ENCODE measurements at places on chromosomes 3 and 15.
A peak's percentile ranks its signal among the peaks of the same experiment; 100 is the strongest.

DNA sequence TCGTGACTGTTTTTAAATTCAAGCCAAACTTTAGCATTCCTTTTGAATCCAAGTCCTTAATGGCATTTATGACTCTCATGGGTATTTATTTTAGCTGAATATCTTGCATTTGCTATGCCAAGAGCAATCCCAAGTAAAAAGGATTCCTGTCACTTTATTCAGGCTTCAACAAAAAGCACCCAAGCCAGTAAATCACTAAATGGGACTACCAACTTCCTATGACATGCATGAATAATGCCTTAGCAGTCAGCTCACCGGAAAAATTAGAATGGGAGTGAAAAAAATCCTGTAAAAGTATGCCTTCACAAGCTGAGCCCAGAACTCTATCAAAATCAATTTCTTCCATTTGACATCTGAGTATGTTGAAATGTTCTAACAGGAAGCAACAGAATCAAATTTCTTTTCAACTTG lies 1297.9 kb downstream of the ROBO2 start:
- no peak for DNase-seq

DNA sequence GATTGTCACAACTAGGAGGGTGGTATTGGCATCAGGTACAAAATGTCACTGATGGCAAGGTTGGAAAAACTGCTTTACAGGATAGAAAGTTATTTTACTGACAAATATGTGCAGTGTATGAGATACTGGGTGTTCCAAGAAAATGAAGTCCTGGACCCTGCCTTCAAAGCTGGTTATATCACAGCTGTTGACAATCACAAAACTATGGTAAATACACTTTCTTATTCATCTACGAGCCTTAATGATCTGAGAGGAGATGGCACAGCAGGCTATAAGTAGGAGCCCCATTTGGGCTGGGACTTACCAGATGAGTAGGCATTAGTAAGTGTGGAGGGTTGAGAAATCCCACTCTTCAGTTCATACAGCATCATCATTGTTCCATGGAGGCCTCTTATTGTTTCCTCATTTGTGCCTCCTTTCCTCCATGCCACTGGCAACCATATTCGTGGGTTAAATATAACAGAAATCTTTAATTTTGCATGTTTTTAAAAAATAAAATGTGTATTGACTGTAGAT lies 66.9 kb downstream of the CMTM8 start:
- no peak for DNase-seq

DNA sequence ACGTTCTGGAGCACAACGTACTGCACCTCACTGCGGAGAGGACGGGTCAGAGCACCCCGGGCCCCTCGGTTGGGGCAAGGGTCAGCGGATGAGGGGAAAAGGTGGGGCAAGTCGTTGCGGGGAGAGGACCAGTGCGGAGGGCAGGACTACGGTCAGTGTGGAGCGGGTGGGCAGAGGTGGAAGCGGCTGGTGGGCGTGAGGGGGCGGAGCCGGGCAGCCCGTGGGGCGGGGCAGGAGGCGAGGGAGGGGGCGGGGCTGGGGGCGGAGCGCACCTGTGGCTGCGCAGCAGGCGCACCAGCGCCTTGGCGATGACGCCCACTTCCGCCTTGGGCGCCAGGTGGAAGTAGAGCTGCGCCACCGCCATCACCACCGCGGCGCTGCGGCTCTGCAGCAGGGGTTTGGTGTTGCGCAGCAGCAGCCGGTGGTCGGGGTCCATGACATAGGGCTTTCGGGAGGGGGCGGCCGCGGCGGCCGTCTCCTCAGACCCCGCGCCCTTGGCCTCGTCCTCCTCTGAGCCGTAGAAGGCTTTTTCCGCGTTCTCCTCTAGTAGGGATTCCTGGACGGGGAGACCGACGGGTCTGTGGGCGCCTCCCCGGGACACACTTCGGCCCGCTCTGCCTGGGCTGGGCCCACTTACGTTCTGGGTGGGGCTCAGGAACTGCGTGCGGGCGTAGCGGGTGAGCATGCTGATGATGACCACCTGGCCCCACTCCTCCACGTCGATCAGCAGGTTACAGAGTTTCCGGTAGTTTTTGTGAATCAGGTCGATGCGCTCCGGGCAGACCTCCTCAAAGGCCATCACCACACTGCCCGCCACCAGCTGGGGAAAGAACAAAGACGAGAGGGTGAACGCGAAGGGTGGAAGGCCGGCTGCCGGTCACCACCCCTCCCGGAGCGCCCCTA lies 29.2 kb downstream of the AP3B2 start:
- DNase-seq: no peak

GRCh38 chr15:67276666-67277065 lies 22.1 kb downstream of the IQCH start:
- no peak for DNase-seq

- DNase-seq: no peak
Observed at GRCh38 chr15:66749841-66750575, 48.0 kb downstream of the SMAD6 start.

DNA sequence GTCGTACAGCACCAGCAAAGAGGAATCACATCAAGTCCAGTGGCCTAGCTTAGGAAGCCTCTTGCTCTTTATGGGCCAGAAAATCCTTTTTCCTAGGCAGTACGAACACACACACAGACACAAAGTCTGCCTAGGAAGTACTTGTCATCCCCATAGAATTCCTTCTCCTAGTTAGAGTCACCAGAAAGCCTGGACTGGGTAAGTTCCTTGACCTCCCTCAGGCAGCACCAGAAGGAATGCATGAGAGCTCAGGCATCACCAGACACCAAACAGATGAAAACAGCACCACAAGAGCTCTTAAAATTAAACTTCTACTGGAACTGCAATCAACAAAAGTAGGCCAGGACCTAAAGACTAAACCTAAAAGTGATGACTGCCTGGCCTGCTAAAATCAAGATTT lies 192.9 kb upstream of the CCDC54 start:
- DNase-seq: no peak

- no peak for DNase-seq
Observed at GRCh38 chr15:42143356-42143755, 13.1 kb downstream of the PLA2G4F start.

DNA sequence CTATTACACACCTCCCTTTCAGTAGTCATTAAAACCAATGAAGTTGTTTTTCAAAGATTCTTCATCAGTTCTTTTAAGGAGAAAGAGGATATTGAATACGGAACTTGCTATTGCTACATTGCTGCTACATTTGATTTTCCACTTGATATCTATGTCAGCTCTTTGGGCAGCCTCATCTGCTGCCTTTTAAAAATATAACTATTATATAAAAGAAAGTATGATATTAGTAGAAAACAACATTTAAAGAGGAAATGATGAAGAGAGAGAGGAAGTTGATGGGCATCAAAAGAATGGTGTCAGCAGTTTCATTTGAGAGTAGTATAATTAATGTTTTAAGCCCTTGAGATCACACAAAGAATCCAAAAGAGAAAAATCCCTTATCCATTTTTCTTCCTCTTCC lies 171.4 kb downstream of the NFKBIZ start:
- no peak for DNase-seq

GRCh38 chr15:84611631-84612030 lies 10.8 kb downstream of the ZSCAN2 start:
- DNase-seq: no peak

- no peak for DNase-seq
Observed at GRCh38 chr3:83769791-83770663, 1188.8 kb upstream of the CADM2 start.

DNA sequence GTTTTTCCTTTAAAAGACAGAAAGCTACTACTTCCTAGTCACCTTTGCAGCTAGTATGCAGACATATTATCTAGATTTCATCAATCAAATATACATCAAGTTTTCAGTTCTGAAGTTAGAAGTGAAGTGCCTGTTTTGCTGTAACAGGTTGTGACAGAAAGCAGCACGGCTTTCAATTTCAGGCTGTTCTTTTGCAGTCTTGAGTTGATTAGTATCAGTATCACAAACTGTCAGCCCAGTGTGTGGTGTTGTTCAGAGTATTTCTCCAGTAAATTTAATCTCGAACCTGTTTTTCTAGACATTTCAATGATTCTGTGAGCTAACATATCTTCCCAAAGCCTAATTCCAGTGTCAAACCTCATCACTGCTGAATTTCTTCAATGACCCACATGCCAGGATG lies 1050.8 kb downstream of the DIPK2A start:
- no peak for DNase-seq

DNA sequence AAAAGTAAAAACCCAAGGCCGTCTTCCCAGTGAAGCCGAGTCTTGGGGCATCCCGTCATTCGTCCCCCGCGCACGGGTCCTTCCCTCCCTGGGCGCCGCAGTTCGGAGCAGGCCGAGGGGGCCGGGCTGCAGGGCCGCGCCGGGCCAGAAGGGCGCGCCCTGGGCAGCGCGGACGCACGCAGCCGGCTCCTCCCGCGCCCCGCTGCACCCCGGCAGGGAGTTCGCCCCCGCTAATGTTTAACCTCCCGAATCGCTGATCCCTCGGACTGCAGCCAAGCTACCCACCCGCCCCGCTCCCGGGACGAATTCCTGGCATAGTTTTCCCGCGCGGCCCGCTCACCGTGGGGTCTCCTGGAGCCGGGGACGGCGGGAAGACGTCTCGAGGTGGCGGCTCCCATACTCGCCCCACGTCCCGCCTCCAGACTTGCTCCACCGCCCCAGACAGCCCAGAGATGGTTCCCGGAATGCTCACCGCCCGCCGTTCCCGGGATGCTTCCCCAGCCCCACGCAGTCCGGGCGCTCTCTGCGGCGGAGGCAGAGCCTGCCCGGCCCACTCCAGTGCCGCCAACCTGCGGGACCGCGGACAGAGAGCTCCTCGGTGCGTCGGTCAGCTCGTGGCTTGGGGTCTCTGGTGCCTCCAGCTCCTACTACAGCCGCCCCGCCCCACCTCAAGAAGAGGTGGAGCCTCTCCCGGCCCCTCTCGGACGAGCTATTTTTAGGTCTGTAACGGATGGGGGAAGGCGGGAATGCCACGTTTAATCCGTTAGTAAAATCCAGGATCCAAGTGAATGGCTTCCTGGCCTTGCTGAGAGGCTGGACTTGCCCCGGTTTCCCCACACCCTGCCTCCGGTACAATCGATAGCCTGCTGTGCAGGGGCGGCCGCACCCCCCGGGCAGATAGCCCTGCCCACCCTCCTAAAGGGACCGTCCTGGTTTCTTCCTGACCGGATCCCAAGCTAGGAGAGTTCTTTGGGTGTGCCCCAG lies at the start of gene DZIP1L:
DZIP1L (minus strand) TSS at position 621 of the 984 bp plus-strand sequence. CDS start 11,637 bp downstream, outside the sequence.
- DNase-seq: peak; percentile 64

- no peak for DNase-seq
Observed at GRCh38 chr15:98289747-98290146, 329.2 kb downstream of the ARRDC4 start.

DNA sequence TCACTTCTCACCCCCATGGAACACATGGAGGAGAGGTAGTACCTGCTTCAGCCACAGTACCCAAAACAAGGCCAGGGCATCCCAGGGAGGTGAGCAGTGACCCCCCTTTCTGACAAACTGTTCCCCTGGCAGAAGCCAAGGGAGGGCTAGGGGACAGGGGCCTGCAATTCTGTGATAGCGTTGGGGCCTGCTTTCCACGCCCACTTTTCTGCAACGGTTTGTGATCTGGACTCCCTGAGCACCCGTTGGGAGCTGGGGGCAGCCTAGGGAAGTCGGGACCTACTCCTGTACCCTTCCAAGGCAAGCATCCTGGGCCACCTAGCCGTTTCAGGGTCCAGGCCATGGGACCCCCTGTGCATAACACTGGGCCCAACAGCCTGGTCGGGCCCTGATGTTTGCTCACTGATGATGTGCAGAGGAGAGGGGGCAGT lies 996 bp upstream of the DNAJA4 start:
- DNase-seq: no peak

- no peak for DNase-seq
Observed at GRCh38 chr15:84702961-84703482, 12.9 kb downstream of the SEC11A start.

GRCh38 chr3:133521946-133522345 lies 51.5 kb upstream of the CDV3 start:
- DNase-seq: no peak

DNA sequence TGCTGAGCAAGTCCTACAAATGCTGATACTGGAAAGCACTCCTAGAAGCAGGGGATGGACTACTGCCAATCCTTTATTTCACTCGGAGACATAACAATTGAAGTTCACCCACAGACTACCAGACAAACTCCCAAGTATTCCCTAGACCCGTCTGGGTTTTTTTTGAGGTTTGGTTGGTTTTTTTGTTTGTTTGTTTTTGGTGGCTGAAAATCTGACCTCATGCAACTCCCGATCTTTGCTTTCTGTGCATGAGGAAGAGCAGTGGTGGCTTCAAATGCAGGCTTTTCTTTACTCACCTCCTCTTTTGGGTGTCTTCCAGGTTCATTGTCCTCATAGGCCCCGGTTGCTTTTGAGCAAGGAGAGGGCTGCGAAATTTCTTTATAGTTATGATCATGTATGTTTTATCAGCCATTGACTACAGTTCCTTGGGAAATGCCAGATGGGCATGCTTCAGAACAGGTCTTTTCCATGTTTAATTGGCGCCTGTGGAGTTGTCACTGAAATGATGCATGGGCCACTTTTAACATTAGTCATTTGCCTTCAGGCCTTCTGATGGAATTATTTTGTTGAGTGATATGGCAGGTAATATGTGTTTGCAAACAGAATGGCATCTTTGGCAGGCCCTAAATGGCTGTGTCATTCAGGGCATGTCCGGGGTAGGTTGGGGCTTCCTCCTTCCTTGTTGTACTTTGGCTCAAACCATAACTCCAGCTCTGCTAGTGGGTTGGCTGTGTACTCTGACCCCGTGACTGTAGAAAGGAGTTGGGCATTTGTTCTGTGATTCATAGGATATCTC lies 81.3 kb upstream of the ZBED2 start:
- no peak for DNase-seq

DNA sequence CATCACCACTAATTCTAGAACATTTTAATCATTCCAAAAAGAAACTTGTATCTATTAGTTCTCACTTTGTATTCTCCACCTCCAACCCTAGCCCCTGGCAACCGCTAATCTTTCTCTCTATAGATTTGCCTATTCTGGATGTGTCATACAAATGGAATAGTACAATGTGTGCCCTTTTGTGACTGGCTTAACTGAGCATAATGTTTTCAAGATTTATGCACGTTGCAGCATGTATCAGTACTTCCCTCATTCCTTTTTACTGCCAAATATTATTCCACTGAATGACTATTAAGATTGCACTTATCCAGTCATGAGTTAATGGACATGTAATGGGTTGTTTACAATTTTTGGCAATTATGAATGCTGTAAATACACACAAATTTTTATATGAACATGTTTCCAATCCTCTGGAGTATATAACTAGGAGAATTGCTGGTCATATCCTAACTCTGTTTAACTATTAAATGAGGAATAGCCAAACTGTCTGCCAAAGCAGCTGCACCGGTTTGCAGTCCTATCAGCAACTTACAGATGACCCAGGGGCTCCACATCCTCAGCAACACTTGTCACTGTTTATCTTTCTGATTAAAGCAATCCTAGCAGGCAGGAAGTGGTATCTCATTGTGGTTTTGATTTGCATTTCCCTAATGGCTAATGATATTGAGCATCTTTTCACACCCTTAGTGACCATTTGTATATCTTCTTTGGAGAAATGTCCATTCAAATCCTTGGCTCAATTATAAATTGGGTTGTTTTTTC lies 42.9 kb downstream of the DCUN1D1 start:
- DNase-seq: no peak

Measured in NCI-H446 (cell line).